NCI-H1105 (cell line): ENCODE measurements at places on chromosomes 11 and 22.

GRCh38 chr11:70205766-70206165, 2.7 kb downstream of the FADD start:
- DNase-seq, result no peak

DNA sequence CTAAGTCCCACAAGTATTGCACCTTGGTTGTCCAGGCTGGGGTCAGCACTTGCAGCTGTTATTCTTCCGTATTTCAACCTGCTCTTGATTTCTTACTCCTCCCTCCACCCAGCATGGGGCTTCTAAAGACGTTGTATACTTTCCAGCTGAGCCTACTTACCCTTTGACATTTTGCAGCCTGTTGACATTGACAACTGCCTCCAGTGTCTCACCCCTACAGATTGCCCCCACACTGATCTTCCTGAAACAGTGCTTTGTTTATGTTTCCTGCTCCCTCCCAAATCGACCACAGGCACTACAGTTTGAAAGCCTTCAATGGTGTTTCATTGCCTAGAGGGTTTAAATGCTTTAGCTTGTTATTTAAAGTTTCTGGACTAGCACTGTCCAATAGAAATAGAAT, 56.6 kb downstream of the FAM83F start:
- DNase-seq, result no peak

GRCh38 chr11:20962581-20962980, 293.2 kb downstream of the NELL1 start:
- no peak for DNase-seq

DNA sequence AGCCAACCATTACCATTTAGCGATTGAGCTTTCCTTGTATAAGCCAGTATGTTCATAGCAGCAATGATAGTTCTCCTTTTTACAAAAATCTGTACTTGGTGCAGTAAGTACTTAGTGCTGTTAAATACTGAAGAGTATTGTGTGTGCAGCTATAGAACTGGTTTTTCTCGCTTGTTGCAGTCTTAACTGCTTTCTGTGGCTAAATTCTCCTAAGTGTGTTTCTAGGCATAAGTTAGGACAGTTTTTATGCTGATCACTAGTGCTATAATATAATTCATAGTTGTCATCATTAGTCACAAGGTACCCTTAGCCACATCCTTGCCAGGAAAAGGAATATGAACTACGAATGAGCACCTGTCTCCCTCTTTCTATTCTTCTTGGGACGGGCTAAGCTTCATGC, 107.7 kb downstream of the GRAMD1B start:
- DNase-seq, result no peak

- DNase-seq, result no peak
Measured at GRCh38 chr11:131138731-131139130, 222.5 kb upstream of the SNX19 start.

DNA sequence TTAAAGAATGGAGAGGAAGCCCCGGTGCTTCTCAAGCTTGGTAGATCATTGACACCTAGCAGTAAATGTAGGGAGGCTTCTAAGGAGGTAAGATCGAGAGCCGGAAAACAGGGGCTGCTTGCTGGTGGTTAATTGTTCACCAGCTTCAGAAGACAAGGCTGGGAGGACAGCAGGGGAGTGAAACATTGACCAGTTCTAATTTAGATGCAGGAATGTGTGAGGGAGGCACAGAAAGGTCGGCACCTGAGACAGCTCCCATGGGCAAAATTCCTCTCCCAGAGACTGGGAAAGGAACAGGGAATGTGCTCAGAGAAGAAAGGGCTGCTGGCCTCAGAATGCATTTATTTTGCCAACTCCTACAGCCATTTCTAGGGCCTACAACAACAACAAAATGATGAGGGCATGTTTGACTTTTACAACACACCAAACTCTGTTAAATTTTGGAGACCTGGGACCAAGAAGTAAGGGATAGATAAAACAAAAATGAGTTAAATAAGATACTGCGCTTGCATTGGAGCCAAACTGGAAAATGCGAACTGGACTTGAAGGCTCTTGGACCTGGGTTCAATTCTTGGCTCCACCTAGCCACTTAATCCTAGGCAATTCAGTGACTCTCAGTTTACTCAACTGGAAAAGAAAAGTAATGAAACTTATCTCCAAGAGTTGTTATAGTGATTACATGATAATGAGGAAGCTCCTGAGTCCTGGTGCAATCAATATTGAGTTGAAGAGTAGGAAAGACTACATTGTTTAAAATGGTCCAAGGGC, 31.0 kb downstream of the FZD4 start:
- DNase-seq, result no peak

DNA sequence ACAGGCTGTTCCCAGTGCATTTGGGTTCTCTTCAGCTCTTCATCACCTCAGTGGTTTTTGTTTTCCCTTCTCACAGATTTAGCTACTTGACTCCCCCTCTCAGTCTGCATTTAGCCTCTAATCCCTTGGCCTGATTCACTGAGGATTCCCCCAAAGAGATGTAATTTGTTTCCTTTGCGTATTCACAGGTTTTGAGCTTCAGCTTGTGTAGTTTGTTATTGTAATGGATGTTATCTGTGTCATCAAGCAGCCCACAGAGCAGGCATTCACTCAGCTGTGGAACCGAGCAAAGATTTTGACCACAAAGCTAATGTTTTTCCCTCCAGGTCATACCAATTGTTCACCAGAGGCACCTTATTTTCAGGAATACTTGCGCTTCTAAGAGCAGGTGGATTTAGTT, 6.4 kb upstream of the ME3 start:
- DNase-seq, result no peak

- DNase-seq, result no peak
Measured at GRCh38 chr11:94662065-94662779, 95.1 kb downstream of the PIWIL4 start.

GRCh38 chr11:65280646-65281045, 18.9 kb downstream of the POLA2 start:
- no peak for DNase-seq

DNA sequence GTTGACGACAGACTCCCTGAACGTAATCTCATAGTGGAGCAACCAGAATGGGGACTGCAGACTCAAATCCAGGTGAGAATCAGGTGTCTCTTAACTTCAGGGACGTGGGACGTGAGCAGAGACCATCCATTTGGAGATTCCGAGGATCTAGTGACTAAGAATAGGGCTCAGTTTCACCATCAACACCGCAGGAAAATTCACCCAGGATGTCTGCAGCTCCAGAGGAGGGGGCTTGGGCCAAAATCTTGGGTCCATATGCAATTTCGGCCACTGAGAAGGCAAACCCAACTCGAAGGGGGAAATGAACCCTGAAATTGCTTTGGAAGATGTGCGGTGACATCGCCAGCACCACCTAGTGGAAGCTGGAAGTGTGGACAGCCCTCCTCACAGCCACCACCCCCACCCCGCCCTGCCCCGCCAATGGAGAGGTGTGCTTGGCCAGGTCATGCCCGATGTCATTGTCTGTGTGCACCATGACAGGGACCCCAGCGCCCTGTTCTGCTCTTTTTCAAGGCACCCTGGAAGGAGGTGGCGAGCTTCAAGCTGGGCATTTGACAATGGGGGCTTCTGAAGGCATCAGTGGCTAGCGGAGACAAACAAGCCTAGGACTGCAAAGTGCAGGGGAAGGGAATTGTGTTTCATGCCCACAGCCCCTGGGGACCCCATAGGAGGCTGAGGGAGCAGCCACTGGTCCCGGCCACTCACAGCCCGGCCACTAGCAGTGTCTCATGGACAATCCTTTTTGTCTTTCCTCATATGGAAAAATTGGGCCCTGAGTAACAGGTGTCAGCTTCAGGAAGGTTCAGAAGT, 24.8 kb downstream of the APOL1 start:
- peak; percentile 37 for DNase-seq

DNA sequence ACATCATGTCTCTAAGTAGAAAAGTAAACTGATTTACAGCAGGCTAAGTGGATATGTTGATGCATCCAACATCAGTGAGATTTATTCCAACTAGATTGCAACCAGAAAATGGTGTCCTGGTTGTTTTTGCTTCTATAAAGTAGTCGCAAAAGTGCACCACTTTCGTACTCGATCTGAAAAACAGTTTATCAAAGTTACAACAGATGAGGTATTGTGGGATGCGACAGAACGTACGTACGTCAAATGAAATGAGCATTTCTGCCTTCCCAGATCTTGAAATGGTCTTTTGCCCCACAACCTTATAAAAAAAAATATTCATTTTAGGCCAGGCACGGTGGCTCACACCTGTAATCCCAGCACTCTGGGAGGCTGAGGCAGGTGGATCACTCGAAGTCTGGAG, 13.7 kb downstream of the GRAP2 start:
- DNase-seq, result no peak

- DNase-seq, result no peak
Measured at GRCh38 chr11:6648501-6648900, 7.1 kb downstream of the DCHS1 start.

DNA sequence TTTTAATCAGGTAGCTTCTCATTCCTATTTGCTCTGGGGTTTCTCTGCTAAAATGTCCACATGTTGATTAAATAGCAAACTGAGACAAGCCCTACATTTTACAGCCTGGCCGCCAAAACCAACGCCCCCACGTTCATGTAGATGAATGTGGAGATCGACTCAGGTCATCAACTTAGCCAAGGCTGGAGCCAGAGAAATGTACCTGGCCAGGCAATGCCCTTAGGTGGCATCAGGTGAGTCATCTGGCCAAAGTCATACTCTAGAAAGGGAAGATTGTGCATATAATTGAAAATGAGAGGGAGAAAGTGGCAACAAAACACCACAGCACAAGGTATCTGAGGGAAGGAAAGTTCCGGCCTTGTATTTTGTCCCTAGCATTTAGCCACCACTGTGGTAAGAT, 37.1 kb upstream of the CCDC89 start:
- DNase-seq, result no peak

DNA sequence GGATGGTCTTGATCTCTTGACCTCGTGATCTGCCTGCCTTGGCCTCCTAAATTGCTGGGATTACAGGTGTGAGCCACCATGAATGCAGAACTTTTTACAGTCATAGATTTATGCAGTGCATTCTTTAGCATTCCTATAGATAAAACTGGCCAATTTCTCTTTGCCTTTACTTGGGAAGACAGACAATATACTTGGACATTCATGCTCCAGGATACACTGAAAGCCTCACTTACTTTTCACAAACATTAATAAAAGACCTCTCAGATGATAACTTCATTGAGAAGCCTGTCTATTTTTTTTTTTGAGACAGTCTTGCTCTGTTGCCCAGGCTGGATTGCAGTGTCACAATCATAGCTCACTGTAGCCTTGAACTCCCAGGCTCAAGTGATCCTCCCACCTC, 12.3 kb upstream of the CLTCL1 start:
- no peak for DNase-seq

DNA sequence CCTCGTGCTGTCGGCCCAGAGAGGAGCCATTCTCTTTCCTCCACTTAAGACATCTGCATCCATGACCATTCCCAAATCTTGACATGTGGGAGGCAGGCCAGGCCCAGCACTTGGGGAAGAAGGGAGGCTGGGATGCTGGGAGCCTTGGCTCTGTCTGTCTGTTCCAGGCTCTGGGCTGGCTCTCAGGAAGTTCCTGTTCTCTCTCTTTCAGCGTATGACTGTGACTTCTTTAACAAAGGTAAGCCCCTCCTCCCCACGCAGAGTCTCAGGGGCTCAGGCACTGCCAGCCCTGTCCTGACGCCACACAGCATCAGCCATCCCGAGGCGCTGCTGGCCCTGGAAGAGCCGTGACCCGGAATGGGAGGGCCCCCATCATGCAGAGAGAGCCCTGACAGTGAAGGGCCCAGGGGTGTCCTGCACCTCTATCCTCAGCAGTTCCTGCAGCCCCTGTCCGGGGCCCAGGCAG, 52.4 kb downstream of the OTOG start:
- DNase-seq, result no peak

DNA sequence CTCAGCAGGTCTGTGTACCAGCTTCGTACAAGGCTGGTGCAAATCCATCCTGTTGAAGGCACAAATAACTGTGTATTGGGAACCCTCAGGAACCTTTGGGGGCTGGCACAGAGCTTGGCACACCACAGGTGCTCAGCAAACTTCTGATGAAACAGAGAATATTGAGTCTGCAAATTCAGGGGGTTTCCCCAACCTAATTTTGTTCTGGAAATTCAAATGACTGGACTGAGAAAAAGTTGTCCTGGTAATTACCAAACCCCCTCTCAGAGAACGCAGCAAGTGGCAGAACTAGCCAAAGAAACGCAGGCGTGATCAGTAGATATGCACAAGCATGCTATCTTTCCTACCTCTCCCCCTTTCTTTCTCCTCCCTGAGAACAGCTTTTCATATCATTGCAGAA, 47.6 kb downstream of the LIF start:
- no peak for DNase-seq

DNA sequence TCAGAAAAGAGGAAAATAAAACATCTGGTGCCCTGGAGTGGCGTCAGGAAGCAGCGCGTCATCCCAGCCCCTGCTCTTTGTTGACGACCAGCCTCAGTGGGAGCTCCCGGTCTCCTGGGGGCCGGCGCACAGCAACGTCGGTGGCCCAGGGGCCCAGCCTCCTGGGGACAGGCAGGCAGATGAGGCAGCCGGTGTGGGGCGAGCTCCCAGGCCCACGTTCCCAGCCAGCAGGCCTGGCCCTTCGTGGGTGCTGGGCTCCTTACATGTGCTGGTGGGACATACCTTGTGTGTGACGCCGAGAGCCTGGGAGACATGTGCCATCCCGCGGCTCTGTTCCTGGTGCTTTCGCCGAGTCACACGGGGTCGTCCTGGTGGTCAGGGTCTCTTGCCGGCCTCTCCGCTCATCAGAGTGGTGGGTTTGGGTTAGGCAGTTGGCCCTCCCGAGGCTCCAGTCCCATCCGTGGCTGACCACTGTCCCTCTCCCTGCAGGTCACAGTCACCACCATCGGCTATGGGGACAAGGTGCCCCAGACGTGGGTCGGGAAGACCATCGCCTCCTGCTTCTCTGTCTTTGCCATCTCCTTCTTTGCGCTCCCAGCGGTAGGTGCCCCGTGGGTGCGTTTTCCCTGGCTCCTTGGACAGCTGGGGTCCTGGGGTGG, 116.7 kb downstream of the KCNQ1OT1 start:
- no peak for DNase-seq

DNA sequence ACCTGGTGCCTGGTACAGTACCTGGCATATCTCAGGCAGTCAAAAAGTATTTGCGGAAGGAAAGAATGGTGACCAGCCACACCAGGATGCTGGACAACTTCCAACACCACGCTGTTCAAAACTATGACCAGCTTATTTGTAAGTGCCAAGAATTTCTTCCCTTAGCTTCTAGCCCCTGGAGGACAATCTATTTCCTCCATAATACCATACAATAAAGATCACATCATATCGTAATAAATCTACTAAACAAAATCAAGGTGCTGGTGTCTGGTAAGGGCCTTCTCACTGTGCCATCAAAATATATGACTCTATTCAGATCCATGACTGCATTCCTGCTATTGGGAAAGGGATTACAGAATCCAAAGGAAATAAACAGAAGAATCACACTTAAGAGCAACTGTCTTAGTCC, 51.5 kb downstream of the ALG9 start:
- no peak for DNase-seq
